ENCODE measurements at places on chromosomes 6 and 20. TPM values are rescaled to one million over a fixed set of nuclear protein-coding genes. Genes with fewer than 3 reads are reported as not detected.

Gene TSHZ2
- 23.0 TPM for total RNA-seq

DNA sequence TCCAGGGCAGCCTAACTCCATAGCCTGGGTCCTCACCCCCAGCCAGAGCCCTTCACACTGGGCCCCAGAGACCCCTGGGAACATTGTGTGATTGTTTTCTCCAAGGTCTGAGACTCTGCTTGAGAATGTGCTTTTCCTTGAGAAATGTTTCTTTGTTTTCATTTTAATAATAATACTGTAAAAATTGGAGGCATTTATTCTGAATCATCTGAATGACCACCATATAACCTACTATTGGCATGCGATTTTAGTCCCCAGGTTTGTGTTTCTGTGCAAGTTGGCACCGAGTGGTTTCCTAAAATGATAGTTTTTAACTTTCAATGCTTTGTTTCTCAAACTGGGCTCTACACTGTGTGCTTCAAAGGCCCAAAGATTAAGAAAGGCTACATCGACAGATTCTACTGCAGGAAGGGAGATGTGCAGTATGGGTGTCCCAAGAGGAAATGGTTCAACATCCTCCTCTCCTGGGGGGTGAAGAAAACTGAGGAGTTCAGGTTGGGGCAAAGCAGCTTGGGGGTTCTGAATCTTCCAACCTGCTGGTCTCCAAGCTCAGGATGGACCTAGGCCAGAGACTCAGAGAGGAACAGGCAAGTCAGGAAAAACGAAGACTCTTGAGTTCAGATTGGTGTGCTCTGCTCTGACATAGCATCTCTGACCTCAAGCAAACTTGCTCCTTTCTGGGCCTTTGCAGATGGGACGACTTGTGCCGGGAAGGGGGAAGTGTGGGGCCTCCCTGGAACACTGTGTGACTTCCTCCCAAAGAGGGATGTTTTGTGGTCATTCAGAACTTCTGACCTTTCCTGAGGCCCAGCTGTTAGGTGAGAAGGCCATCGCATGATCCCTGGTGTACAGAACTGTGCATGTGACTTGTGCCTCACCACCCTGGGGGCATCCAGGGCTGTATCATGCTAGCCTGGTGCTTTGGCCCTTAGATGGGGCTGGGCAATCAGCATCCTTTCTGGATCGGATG is 31.0 kb downstream of the DAAM2 start:
- no peak for DNase-seq

GRCh38 chr6:37050045-37050853 is 44.8 kb downstream of the FGD2 start:
- peak; percentile 67 for DNase-seq

- DNase-seq: no peak
Observed at GRCh38 chr6:155450240-155450581, 5.4 kb downstream of the NOX3 start.

DNA sequence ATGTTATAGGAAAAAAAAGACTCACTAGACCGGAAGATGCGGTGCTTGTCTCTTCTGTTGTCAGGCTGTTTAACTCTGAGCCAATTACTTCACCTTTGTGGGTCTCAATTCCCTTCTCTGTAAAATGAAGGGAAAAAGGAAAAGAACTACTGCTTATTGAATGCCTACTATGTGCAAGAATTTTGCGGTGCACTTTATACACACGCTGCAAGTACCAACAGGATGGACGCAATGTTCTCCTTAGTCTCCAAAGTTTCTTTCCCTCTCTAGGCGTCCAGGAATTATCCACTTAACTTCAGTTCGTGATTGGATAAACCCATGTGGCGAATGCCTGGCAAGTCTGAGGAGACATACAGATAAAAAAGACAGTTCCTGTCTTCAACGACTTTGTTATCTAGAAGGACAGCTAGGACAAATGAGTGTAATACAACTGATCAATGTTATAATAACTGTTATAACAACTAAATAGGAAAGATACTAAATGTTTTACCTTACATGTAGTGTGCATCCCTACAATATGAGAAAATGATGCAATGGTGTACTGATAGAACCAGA is 69.0 kb upstream of the JARID2 start:
- DNase-seq: no peak

Gene DEFB121
- total RNA-seq: not detected

DNA sequence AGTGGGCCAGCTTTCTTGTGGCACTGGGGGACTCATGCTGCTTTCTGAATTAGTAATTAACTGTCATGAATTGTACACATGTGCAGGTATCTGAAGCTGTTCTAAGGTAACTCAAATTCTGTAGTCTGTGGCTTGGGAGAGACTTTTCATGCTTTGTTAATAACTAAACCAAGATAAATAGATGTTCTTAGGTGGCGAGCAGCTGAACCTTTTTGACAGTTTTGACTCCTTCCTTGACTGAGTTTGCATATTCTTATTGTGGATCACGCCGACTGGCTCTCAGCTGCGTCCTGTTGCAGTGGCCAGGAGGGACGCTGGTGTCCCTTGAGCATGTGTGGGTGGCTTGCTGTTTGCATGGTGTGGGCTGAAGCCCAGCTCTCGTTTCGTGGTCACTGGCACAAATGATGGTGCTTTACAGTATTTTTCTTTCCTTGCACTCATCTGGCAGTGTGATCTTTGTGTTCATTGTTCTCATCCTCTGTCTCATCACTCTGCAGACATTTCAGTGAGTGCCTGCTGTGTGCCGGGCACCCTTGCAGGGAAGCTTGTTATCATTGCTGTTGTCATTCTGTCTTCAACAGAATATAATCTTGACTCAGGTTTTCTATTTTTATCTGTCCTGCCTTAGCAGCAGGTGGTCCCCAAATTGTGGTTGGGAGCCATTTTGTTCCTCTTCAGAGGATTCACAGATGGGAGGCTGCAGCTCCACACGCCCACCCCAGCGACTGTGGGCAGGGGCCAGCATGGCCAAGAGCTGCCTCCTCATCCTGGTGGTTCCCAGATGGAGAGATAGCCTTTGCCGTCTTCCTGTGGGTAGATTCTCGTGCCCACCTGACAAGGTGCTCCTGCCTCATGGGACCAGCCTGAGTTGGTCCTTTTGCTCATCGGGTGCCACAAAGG is 39.6 kb downstream of the DUSP22 start:
- DNase-seq: no peak

Data from activated T-helper 2 cell treated with anti-CD3 and anti-CD28 coated beads, Interferon-gamma antibody, Interleukin-2, Interleukin-4, amounts not matched to agents 10 μg/mL and 5 μg/mL and 100 μg/mL, durations not matched to agents 14 hours and 24 hours and 36 hours (primary cell).